ENCODE measurements at places on chromosomes 4 and X. TPM values are rescaled to one million over a fixed set of nuclear protein-coding genes. Genes with fewer than 3 reads are reported as not detected.
A peak's percentile ranks its signal among the peaks of the same experiment; 100 is the strongest.

DNA sequence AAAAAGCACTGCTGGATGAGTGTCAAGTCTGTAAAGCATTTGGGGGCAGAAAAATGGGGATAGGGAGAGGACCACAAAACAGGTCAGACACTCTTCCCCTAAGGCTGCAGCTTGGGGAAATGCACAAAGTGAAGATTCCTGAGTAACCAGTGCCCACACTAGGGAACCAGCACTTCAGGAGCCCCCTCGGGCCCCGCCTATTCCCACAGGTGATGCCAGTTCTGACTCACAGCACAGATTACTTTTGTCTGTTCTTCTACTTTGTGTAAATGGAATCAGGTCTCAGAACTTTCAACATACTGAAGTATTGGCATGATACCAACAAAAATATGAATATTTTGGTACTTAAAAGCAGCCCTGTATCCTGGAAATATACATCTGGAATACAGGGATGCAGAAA is 112.5 kb downstream of the ADRA2C start:
- no peak for DNase-seq

- no peak for DNase-seq
These were observed 767.3 kb upstream of the TENM3 start for GRCh38 chr4:181475781-181476507.

- no peak for DNase-seq
These were observed 98.4 kb upstream of the MAGEE2 start for GRCh38 chrX:75883446-75883845.

- no peak for DNase-seq
These were observed 174.2 kb upstream of the ETNPPL start for GRCh38 chr4:108937066-108937465.

Gene CT45A2
- not detected for total RNA-seq

DNA sequence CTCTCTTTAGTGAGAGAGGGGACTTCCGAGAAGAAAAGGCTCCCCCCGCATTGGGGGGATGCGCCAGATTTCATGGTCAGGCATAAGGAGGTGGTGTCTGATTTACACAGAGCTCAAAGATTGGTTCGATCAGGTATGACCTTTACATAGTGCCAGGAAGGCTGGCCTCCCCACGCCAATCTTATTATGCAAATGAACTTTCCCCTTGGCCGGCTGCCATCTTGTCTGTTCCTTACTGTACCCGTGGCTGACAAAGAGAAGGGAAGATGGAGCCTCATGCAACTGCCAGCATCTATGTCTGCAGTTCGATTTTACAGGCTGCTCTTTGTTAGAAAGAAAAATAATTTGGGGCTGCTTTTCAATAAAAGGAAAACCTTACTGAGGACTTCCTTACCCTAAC is 197.2 kb downstream of the GPM6A start:
- no peak for DNase-seq

- no peak for DNase-seq
These were observed 18.6 kb upstream of the FRMD7 start for GRCh38 chrX:132146456-132146855.

DNA sequence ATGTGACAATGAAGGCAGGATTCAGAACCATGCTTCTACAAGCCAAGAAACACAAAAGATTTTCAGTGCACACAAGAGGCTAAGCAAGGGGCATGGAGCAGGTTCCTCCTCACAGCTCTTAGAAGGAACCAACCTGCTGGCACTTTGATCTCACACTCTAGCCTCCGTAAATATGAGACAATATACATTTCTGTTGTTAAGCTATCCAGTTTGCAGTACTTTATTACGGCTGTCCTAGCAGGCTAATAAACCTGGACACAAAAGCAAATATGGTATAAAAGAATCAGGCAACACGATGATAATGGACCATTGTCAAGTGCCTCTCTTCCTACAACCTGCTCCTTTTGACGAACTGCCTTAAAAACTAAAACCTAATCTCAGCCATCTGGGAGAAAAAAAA is 114.5 kb downstream of the ZAR1 start:
- no peak for DNase-seq

- DNase-seq: peak; percentile 23
These were observed 66.7 kb downstream of the DHX15 start for GRCh38 chr4:24517676-24518075.

DNA sequence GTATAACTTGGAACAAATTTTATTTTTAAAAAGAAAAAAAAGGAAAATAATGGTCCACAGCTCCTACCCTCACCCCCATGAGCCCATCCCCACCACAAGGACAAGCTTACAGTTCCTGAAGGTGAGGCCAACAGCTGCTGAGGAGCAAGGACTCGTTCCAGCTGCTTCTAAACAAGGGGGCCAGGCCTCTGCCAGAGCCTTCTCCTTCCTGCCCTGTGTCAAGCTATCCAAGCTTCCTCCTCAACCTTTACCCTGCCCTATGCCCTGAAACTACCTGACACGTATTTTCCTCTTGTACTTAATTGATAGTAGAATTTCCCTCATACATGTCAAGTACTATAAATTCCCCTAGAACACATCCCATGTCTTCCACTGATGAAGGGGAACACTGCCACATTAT is 8.8 kb downstream of the SH3D19 start:
- DNase-seq: no peak

DNA sequence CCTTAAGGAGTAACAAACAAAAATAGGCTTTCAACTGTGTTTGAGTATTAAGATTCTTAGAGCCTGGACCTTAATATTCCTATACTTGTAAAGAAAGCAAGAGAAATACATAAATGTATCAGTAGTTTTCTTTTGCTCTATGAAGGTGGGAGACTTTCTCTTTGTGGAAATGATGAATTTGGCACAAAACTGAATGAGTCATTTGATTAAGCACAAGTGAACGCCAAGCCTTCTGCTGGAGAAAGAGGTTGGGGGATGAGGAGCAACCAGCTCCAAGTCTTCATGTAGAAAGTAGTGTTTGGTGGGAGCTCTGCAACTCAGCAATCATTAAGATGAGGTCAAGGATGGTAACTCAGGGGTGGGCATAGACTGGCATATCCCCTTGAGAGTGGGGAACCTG is 49.6 kb downstream of the MEPE start:
- DNase-seq: no peak

Gene RNF150
- 4.0 TPM for total RNA-seq

GRCh38 chr4:7864685-7865084 is 75.0 kb downstream of the AFAP1 start:
- no peak for DNase-seq

Gene CITED1
- total RNA-seq: not detected

- no peak for DNase-seq
These were observed 11.9 kb downstream of the CA5B start for GRCh38 chrX:15749642-15750610.

DNA sequence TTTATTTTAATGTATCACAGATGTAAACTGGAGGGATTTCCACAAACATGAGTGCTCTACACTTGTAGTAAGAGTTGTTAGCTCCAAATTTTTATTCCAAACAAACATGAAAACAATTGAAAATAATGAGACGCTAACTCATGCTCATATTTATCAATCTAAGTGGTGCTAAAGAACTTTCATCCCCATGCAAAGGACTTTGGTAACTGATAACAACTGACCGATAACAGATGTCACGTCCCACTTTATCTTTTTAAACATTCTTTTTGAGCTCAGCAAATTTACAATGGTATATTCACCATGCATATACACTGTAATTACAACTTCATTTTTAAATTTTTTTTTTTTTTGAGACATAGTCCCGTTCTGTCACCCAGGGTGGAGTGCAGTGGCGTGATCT is 15.6 kb upstream of the MAOA start:
- no peak for DNase-seq

DNA sequence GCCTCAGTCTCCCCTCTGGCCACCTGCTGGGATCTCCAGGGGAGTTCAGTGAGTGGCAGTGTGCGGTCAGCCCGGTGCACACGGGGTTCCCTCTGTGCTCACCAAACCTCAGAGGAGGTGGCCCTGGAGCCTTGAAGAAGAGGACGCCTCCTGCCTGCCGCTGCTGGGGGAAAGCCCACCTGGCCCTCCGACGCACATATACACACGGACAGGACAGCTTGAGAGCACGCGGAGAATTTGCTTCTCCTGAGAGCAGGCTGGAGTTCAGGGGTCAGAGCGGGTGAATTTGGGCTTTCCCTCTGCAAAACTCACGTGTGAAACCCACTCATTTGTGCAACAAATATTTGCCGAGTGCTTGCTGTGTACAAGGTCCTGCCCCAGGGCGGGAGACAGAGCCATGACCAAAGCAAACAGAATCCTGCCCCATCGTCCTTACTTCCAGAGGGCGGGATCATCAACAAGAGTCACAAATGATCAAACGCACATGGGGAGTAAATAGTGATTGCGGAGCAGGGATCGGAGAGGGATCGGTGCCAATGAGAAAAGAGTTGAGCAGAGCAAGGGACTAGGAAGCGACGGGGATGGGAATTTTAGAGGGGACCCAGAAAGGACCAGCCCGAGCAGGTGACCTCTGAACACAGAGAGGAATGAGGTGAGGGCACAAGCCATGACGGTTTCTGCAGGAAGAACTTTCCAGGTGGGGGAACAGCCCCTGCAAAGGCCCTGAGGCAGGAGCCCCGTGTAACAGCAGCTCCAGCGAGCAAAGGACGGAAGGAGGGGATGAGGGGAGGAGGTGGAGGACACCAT is 17.6 kb downstream of the BLOC1S4 start:
- no peak for DNase-seq

DNA sequence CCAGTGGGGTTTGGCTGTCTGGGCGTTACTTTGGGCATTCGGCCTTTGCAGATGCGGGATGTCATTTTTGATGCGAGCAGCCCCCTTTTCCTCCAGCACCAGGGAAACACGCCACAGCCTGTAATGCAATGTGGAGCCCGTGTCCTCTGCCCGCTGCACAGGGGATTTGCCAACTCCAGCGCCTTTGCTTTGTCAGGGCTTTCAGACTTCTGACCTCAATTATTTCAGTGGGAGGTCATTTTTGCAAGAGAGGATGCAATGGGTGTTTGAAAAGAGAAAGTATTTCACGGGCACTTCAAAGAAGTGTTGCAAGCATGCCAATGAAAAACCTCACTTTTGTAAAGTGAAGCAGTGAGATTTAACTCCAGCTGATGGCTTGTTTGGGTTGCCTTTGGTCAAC is 11.5 kb downstream of the CLCN4 start:
- DNase-seq: no peak

- no peak for DNase-seq
These were observed 35.6 kb downstream of the NELFA start for GRCh38 chr4:1973218-1973617.

Gene NEIL3
- total RNA-seq: 1.3 TPM

DNA sequence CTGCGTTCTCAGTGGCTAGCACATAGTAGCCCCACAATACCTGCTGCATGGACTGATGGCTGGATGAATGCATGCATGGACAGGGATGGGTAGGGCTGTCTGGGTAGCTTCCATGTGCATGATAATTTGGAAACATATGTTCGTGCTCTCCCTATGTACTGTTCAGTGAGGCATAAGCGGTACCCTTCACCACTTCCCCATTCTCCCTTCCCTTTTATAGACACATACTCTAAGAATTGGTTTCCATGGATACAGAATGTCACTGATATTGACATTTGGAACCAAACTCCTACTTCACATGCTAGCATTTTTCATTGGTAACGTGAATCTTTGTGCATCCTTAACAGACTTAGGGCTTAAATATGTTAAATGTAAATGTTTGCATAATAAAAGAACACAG is 20.4 kb downstream of the USP46 start:
- peak; percentile 69 for DNase-seq

Gene CT55
- total RNA-seq: not detected

Gene ADAM29
- under 0.01 TPM for total RNA-seq

Gene ADGRL3
- under 0.01 TPM for total RNA-seq

GRCh38 chrX:74421036-74421739 is at the start of gene SLC16A2:
SLC16A2 (plus strand) TSS chrX:74421493; CDS start chrX:74421638, 145 bp downstream.
- peak; percentile 66 for DNase-seq

Gene PTTG2
- not detected for total RNA-seq

Gene GPR50
- total RNA-seq: not detected

DNA sequence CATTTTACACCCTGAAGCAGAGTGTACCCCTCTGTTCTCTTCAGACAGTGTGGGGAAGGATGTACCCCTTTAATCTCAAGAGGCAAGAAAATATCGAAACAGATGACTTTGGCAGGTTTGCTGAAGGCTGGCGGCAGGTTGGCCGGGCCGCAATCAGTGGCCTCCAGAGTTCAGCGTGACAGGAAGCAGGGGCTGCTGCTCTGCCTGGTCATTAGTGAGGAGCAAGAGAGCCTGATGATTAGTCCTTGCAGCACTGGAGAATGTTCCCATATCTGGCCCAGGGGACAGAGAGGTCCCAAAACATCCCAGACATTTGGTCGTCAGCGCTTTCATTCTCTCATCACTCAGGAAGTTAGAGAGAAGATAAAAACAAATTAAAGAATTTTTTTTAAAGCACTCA is 352.8 kb downstream of the SPRY1 start:
- DNase-seq: peak; percentile 26

GRCh38 chrX:12610079-12610478 is 181.1 kb upstream of the PRPS2 start:
- DNase-seq: no peak

Gene DCAF12L2
- total RNA-seq: 0.27 TPM

DNA sequence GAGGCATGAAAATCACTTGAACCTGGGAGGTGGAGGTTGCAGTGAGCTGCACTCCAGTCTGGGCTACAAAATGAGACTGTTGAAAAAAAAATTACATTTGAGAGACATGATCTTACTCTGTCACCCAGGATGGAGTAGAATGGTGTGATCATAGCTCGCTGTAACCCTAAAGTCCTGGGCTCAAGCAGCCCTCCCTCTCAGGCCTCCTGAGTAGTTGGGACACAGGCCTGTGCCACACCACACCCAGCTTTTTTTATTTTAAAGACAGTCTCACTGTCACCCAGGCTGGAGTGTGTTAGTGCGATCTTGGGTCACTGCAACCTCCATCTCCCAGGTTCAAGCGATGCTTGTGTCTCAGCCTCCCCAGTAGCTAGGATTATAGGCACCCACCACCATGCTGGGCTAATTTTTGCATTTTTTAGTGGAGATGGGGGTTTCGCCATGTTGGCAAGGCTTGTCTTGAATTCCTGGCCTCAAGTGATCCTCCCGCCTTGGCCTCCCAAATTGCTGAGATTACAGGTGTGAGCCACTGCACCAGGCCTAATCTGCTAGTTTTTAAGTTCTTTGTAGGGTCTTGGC is 6.1 kb downstream of the RPS3A start:
- DNase-seq: no peak

DNA sequence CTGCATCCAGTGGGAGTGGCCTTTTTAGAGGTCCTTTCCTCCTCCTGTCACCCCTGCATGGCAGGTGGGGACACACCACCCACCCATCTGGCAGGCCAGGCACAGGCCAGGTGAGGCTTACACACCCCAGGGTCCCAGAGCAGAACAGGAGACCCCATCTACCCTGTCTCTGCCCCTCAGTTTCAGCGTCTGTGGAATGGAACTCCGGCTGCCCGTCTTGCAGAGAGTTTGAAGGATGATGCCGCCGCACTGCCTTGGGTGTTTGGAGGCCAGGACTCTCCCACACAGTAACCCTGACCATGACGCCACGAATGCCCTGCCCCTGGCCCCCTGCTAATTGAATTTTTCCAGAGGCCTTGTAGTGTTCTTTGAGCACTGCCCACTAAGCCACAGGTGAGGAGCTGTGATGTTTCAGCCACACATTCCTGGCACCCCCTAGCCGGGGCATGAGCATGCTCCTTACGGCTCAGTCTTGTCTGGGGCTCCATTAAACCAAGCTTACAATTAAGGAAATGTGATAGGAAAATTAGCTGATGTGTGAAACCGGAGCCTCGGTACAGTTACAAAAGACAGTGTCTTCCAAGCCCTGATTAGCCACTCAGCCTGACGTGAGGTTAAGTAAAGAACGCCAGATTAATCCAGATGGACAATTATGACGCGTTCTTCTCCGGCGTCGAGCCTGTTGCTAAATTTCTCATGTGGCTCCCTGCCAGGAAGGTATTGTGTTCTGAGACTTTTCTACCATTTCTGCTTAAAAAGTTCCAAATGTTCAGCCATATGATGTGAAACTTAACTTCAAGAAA is 39.3 kb downstream of the HMX1 start:
- no peak for DNase-seq

Gene CDKL2
- 0.27 TPM for total RNA-seq
